CD8-positive, alpha-beta T cell (primary cell): ENCODE measurements at places on chromosomes 13 and 19. TPM values are rescaled to one million over a fixed set of nuclear protein-coding genes. Genes with fewer than 3 reads are reported as not detected.

Gene EGLN2
- total RNA-seq = 138 TPM

Gene BST2
- total RNA-seq = 29.7 TPM

Gene ZNF888
- total RNA-seq = 4.5 TPM

Gene IZUMO2
- total RNA-seq = not detected

Gene IGFL3
- total RNA-seq = not detected

Gene PTPRH
- not detected for total RNA-seq

Gene SYNGR4
- not detected for total RNA-seq
